Heart right ventricle (tissue), 16 donors: ENCODE measurements at places on chromosomes 16 and 17. TPM values are rescaled to one million over a fixed set of nuclear protein-coding genes. Genes with fewer than 3 reads are reported as not detected.

CDK5R1 gene
- total RNA-seq = 1.6 TPM

DNA sequence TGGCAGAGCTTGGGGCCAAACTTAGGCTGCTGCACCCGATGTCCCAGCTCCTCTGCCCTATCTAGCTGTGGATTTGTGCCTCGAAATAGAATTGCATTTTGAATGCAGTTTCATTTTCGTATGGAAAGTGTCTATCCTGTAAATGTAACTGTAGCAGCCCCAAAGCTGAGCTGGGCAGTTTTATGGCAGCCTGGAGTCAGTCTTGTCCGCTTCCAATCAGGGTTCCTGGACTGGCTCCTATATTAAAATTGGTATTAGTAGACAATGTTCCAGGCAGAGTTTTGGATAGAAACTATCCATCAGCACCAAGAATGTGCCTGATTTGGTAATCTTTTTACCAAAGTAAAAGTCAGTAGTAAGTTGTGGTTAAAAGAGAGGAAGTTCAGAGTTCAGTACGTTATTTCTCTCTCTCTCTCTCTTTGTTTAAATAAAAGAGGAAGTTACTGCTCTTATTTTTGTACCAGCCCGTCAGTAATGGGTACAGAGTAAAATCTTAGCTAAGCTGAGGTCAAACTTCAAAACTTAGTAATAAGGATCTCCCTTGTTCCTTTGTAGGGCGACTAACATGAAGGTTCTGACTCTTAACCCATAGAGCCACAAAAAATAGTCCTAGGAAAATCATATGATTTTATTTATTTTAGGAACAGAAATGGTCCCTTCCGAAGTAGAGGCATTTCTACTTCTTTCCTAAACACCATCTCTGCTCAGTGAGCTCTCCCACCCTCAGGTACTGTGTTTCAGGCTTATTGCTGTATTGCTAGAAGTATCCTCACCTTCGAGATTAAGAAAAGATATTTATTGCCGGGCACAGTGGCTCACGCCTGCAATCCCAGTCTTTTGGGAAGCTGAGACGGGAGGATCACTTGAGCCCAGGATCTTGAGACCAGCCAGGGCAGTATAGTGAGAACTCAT lies 28.0 kb downstream of the PRKCB start:
- no peak for DNase-seq

TMEM219 gene
- 65.8 TPM for total RNA-seq

DNA sequence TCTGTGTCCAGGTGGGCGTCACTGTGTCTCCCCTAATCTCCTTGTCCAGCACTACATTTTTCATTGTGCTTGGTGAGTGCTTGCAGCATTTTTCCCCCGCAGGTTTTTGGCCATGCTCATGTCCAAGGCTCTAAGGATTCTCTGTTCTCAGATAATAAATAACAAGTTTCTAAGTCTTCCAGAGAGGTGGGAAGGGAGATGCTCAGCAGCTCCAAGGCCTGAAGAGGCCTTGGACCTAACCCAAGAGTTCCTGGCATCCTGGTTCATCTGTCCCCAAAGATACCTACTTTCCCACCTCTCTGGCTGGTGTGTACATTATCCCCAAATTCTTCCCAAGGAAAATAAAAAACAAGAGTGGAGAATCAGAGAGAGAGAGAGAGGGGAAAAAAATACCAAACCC lies 45.3 kb downstream of the MEOX1 start:
- no peak for DNase-seq

DNA sequence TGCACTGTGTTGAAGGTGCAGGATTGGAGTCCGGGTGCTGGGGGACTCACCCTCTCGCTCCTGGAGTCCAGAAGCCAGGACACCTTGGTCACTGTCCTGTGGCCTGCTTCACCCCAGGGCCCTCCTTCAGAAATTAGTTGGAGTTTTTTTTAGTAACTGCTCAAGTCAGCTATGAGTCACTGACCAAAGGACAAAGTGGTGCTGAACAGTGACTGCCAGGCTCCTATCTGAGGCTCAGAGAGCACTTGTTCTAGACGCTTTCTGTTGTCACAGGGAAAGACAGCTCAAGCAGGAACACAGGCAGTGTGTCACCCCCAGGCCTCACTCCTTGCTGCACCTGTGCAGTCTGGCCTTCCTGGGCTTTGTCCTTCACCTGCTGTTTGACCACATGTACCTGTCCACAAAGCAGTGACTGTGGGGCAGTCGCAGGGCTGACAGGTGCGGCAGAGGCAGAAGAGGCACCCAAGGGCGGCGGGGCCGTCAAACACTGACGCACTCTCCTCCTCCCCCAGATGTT lies 4.1 kb upstream of the FAAP100 start:
- no peak for DNase-seq

SYT17 gene
- 1.2 TPM for total RNA-seq

- no peak for DNase-seq
Observed at GRCh38 chr16:17104654-17105053, 366.1 kb downstream of the XYLT1 start.
